GM12864 (cell line): ENCODE measurements at places on chromosomes 16 and 17.

GRCh38 chr16:60816461-60816860 lies 1219.8 kb downstream of the CDH8 start:
- no peak for DNase-seq

DNA sequence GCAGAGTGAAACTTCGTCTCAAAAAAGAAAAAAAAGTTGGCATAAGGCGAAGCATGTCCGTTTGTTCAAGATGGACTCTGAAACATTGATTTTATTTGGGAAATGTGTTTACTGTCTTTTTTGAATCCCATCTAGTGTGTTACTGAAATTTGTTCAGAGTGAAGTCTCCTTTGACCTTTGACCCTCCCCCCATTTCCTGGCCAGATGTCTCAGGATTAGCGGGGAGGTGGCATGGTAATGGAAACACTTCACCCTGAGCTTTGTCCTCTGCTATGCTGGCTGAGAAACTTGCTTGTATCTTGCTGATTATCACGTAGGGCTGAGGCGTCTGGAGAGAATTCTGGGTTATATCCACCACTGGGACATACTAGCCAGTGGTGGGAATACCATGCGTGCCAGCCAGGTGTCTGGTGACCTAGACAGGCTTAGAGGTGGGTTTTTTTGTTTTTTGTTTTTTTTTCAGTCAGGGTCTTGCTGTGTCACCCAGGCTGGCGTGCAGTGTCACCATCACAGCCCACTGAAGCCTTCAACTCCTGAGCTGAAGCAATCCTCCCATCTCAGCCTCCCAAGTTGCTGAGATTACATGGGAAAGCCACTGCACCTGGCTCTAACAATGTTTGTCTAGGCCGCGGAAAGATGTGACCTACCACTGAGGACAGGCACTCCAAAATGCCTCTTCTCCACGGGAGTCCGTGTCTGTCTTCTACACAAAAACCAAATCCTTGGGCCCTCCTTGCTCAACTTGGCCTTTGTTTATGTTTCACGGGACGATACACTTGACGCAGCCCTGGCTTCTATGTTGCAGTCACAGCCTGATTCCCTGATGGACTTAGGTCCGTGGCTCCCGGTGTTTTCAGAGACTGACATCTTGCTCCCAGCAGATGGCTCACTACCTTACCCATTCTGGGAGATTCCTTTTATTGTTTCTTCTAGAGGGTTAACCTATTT lies 6.6 kb upstream of the GALK1 start:
- DNase-seq = no peak

- DNase-seq = no peak
Observed at GRCh38 chr17:82940226-82941020, 100.6 kb upstream of the ZNF750 start.

- no peak for DNase-seq
Observed at GRCh38 chr16:14423344-14423743, 206.7 kb downstream of the PARN start.

- DNase-seq = no peak
Observed at GRCh38 chr17:37662353-37662752, 19.1 kb upstream of the DDX52 start.

DNA sequence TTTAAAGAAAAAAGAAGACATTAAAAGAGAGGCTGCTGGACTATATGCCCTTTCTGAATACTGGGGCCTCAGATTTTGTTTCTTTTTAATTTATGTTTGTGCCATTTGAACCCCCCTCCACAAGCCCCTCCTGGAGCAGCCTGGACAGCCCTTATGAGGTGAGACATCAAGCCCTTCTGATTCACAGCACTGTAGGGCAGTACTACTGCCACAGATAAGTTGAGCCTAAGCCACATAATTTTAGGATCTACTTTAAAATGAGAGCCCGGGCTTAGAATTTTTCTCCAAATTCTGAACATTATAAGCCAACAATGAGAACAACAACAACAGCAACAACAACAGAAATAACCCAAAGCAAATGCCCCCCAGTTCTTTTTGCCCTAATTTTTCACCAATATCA lies 256.9 kb upstream of the SALL1 start:
- no peak for DNase-seq
